NCI-H82 (cell line): ENCODE measurements at places on chromosomes 3 and 15.

- DNase-seq = no peak
Observed at GRCh38 chr15:22229990-22230819, 149.9 kb downstream of the OR4M2 start.

DNA sequence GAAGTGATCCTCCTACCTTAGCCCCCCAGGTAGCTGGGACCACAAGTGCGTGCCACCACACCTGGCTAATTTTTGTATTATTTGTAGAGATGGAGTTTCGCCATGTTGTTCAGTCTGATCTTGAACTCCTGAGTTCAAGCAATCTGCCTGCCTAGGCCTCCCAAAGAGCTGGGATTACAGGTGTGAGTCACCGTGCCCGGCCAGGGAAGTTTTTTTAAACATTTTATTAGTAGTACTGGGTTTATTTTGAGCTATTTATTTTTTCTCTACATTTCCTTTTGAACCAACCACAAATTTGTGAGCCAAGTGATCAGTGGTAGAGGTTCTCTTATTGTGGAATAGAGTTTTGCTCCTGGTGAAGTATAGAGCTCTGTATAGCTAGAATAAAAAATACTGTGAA lies 33.7 kb downstream of the ARMC8 start:
- no peak for DNase-seq

- DNase-seq = no peak
Observed at GRCh38 chr3:38459499-38460048, 5.9 kb downstream of the ACVR2B start.

GRCh38 chr15:20340331-20340811 lies 201.2 kb downstream of the GOLGA6L6 start:
- no peak for DNase-seq

GRCh38 chr3:134291319-134292254 lies 40.9 kb upstream of the RYK start:
- DNase-seq = no peak

DNA sequence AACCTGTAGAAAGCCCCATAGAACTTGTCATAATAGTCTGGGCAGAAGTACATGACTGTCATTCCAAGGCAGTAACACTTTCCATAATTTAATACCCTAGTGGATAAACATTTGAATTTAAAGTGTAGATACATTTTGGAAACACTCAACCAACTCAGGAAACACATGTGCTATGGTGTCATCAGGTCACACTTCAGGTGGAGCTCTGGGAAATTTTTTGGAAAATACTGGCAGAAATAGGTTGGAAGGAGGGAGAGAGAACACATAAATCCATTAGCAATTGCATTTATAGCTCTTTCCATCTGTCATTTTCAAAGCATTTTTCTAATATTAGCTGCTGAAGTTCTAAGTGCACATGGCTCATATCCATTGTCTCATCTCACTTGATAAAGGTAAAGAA lies 135.7 kb downstream of the MEIS2 start:
- no peak for DNase-seq

GRCh38 chr15:26971271-26972018 lies 464 bp downstream of the GABRG3 start:
- DNase-seq = peak; percentile 11

GRCh38 chr15:36484038-36484778 lies 95.2 kb upstream of the CDIN1 start:
- DNase-seq = no peak

DNA sequence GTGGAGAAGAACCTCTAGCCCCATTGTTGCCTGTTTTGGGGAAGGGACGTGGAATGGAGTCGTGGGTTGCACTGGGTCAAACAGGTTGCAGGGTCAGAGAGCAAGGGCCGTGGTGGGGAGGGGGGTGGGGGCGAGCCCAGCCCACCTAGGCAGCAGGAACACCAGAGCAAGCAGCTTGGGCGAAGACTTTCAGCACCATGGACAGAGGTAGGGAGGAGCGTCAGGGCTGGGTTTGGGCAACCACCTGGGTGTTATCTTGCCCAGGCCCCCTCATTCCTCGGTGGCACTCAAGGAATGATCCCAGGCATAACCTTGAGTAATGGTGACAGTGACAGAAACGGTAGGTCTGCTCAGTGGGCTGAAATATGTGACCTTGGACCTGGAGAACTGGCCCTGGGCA lies 45.9 kb upstream of the TMEM115 start:
- DNase-seq = no peak

DNA sequence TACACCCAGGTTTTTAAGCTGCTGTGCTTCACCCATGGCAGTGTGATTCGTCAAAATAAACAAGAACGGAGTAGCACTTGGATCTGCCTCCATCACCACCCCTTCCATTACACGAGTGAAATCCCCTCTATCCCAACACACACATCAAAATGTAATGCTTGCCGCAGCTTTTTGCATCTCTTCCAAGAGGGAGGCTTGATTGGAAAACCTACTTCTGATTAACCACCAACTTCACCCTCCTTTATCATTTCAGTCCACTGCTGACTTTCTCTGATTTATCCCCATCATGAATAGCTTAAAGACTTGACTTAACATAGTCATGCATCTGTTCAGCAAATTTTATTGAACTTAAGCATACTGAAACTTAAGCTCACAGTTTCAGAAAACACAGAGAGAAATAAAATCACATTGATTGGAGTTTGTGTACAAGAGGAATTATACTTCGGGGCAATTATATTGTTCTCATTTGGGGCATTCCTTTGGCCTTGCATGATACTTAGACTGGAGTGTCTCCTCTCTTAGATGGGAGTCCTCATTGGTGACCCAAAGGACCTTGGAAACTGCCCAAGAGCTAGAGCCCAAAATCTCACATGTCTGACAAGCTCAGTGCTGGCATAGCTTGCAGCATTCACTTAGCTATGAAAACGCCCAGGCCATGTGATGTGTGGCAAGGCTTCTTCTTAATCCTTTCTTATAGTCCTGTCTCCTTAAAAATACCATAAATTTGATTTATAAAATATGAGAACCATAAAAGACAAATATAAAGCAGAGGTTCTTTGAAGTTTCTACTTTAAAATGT lies 124.3 kb upstream of the UMPS start:
- DNase-seq = no peak
